Mesendoderm (in vitro differentiated cells): ENCODE measurements at places on chromosomes 3 and 15.

GRCh38 chr15:85706779-85707518 is 87.8 kb downstream of the KLHL25 start:
- DNase-seq: peak; percentile 49

- no peak for DNase-seq
Measured at GRCh38 chr3:157098121-157098822, 61.7 kb downstream of the CCNL1 start.

DNA sequence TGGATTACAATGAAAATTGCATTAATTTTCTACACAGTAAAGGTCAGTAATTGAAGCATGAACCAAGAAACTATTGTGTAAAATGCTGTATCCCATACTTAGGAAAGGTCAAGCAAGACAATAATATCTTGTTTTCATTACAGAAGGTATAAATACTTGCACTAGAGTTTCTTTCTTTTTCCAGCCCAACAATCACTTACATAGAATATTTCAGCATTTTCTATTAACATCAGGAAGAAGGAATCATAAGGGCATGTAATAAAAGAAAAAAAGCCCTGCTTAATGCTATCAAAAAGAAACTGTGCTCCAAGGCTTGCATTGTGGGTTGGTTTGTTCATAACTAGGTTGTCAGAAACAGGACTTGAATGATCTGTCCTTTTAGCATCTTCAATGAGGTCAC is 215.1 kb downstream of the MCTP2 start:
- DNase-seq: no peak

GRCh38 chr15:62994439-62994838 is 48.1 kb upstream of the TPM1 start:
- no peak for DNase-seq

DNA sequence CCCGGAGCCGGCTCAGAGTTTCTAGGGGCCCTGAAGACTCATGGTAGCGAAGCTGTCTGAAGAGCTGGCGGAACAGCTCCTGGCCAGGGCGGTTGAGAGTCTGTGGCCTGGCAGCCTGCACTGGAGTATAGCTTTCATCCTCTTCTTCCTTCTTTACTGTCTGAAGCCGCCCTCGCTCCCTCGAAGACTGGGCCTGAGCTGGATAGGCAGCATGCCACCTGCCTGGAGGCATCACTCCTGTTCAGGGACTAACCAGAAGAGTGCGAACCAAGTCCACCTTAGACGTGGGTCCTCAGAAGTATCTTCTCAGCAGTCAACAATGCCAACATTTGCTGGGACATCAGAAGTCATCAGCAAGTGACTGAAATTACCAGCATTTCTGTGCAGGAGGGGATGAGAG is 22.2 kb downstream of the ZNF445 start:
- DNase-seq: no peak

GRCh38 chr15:83379579-83379959 is 67.6 kb upstream of the SH3GL3 start:
- DNase-seq: peak; percentile 59

GRCh38 chr3:183244981-183245476 is 8.0 kb upstream of the B3GNT5 start:
- peak; percentile 68 for DNase-seq

DNA sequence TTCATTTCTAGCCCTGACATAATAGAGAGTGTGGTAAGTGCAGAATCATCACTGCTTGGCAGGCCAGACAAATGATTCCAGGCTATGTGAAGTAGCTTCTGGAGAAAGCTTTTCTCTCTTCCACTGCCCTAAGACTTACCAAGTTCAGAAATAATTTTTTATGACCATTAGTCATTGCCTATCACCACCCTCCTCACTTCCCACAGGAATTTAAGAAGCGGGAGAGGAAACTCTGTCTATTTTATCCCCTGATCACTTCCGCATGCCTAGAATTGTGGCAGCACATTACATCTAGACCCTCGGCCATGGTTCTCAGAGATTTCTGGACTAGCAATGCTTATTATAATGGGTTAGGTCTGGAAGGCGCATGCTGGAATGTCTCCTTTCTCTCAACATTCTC is 397.8 kb upstream of the NR2F2 start:
- DNase-seq: no peak

DNA sequence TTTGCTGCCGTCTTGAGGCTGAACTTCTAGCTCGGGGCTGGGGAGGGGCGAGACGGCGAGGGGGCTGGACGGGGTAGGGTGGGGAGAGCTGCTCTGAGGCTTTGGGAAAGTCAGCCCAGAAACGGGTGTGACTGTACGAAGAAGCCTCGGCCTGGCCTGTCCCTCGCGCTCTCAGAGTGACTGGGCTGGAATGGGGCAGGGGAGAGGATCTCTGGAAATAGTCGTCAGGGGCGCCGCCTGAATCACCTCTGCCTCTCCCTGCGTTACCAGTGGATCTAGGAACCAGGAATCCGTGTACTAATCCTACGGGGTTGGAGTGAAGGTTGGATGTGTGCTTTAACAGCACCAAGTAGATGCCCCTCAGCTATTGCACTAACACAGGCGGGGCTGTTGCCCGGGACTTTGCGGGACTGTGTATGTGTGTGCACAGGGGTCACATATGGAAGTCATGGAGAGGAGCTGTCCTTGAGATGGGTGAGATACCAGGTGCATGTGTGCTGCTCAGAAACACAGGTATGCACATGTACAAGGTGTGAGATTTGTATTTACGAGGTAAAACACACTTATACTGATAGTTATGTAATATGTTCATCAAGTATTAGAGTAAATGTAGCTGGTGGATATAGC is 591 bp downstream of the FOXL2NB start:
- DNase-seq: peak; percentile 77

- DNase-seq: no peak
Measured at GRCh38 chr15:38207621-38208020, 45.0 kb upstream of the SPRED1 start.

DNA sequence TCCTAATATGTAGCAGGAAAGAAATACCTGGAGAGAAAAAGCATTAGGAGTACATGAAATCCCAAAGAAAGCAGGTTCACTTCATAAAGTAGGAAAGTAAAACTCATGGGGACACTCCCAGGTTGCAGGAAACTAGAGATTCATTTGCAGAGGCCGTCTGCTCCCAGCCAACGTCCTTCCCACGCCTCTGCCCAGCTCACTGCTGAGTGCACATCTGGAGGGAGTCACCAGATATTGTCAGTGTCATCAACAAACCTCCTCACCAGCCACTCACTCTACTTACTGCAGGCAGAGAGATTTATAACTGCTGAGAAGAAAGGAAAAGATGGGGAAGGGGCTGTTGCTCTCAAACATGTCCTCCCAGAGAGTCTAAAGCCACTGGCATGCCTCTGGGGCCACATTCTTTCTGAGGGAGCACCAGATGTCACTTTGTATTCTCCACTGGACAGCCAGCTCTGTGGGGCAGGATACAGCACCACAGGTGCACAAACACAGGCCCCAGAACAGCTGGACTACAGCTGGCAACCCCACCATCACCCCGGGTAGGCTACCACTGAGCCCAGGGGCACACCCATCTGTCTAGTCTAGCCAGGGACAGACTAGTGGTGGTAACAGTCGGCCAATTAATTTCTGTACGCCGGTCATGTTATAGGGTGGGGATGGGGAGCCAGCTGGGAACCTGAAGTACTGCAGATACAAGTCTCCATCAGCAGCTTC is 64.5 kb downstream of the NPTN start:
- DNase-seq: no peak

DNA sequence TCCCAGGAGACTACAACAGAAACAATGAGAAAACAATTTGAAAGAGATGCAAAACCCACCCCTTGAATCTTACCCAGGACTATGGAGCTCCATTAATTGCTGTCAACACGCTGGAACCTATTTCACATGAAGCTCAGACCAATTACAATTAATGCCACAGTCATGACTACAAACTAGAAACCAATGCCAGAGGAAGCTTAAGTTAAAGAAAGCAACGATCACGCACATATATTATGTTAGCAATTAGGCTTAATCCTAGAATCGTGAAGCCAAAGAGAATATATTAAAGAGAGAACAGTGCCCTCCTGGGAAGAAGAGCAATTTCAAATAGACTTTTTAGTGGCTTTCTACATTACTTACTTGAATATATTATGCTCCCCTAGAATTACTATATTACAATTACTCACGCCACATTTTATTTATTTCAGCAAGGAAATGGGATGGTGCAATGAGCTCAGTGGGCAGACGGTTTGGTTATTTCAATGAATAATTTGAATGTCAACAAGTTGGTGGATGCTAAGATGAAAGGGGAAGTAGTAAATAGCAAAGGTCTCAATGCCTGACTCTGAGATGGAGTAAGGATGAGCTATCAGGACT is 125.5 kb downstream of the GREM1 start:
- DNase-seq: no peak

- no peak for DNase-seq
Measured at GRCh38 chr15:65177901-65178300, 7.2 kb downstream of the CLPX start.

- no peak for DNase-seq
Measured at GRCh38 chr3:78794431-78794830, 973.4 kb downstream of the ROBO1 start.

- DNase-seq: peak; percentile 78
Measured at GRCh38 chr3:71681224-71681668, 44.0 kb downstream of the EIF4E3 start.

- no peak for DNase-seq
Measured at GRCh38 chr3:105938806-105939205, 70.0 kb upstream of the CBLB start.

- DNase-seq: peak; percentile 91
Measured at GRCh38 chr3:150127011-150127490, 156.4 kb upstream of the PFN2 start.

- peak; percentile 70 for DNase-seq
Measured at GRCh38 chr3:58214484-58215316, 3.9 kb upstream of the DNASE1L3 start.

DNA sequence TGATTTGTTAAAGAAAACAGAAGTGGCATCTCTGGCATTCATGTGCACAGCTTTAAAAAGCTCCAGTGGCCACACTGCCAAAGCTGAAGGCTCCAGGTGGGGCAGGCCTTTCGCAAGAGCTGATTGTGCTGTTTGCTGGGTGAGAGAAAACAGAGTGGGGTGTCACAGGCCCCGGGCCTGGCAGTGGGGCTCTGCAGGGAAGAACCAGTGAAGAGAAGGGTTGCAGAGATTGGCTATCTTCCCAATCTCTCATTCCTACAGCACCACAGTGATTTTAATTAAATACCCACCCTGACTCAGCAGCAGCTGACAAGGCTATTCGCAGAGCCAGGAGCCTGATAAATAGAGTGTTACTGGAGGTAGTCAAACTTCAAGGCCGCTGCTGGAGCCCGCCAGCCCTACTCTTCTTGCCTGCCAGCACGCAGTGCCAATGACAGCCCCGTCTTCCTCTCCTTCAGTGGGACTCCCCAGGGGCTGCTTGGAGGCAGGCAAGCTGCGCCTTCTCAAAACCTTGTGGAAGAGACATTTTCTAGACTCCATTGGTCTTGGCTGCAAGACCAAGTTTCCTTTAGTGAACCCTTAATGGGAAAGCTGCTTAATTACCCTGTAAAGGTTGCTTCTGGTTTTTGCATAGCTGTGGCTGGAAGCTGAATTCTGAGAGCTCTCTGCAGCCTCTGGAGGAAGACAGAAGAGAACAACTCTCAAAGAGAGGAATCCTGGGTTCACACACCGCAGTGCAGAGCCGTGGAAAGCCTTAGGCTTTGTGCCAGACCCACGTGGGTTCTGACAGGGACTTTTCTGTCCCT is 225.8 kb upstream of the SLCO3A1 start:
- DNase-seq: peak; percentile 65

DNA sequence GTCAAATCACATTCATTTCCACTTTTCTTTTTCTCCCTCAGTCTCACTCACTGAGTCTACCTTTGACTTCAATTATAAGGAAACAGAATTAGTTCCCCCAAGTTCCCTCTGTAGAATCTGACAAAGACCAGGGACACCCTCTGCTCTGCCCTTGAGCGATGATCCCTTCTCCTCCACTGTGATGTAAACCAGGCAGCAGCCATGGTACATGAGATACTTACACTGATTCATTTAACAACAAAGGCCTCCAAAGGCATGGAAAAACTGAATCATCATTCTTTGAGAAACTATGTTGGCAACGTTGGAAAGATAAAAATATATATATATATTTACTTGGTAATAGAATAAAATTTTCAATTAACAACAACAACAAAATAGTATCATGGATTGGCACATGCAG is 84.1 kb downstream of the P3H2 start:
- DNase-seq: no peak

- DNase-seq: no peak
Measured at GRCh38 chr15:68379759-68380290, 52.1 kb downstream of the ITGA11 start.

- DNase-seq: no peak
Measured at GRCh38 chr3:146838221-146838620, 233.1 kb upstream of the PLSCR5 start.

GRCh38 chr15:52617026-52617425 is 48.2 kb upstream of the ARPP19 start:
- peak; percentile 7 for DNase-seq

DNA sequence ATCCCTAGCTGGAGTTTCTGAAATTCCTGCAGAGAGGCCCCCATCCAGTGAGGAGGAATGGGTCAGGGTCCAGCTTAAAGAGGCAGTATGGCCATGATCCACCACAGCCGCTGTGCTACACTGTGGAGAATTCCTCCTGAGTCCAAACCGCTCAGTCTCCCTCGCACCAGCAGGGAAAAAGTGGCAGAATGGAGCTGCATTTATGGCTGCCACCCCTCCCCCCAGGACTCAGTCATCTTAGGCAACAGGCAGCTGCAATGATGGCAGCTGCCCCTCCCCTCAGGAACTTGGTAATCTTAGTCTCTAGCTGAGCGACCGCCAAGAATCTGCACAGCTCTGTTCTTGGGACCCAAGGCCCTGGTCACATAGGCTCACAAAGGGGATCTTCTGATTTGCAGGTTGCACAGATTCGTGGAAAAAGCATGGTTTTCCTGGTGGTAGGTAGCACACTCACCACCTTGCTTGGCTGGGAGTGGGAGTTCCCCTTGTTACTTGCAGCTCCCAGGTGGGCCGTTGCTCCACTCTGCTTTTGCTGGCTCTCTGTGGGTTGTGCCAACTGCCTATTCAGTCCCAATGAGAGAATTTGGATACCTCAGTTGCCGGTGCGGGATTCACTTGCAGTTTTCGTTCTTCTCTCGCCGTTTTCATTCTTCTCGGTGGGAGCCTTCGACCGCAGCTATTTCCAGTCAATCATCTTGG is 204.1 kb downstream of the STXBP5L start:
- DNase-seq: peak; percentile 86

GRCh38 chr3:13822871-13823585 is 56.8 kb downstream of the WNT7A start:
- DNase-seq: no peak

GRCh38 chr3:120093119-120093910 is 932 bp downstream of the GSK3B start:
- DNase-seq: peak; percentile 94

DNA sequence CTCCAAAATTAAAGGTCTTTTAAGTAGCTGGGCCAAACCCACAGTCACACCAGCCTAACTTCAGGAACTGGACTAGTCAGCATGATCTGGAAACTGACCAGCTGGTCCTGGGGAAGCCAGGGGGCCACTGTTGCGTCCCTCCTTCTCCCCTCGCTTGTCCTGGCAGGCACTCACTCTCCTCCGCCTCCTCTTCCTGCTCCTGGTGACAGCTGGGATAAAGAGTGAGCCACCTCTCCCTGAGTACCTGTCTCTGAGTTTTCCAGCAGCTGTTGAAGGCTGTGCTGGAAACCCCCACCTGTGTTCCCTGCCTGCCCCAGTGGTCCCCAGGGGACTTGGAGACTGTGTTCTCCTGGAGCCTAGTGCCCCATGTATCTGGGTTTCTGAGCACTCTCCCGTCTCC is 56.0 kb downstream of the FGD5 start:
- DNase-seq: no peak
